ENCODE measurements at places on chromosomes 5 and 9. TPM values are rescaled to one million over a fixed set of nuclear protein-coding genes. Genes with fewer than 3 reads are reported as not detected.

GABRA1 gene
- not detected for total RNA-seq

MAPKAP1 gene
- 54.1 TPM for total RNA-seq

HSPA9 gene
- 141 TPM for total RNA-seq

EPB41L4A gene
- total RNA-seq, result 19.6 TPM

PRR16 gene
- 8.8 TPM for total RNA-seq

SLC35D2 gene
- 38.5 TPM for total RNA-seq

FAT2 gene
- total RNA-seq, result 9.1 TPM

DYNC2I2 gene
- 21.4 TPM for total RNA-seq

GRCh38 chr5:42573386-42573785, 150.1 kb downstream of the GHR start:
- H3K36me3 ChIP-seq, result no peaks in the 10 kb centered on the region
- no peaks in the 10 kb centered on the region for H3K4me1 ChIP-seq
- no peak overlapping the region for H3K27ac ChIP-seq
- H3K4me3 ChIP-seq, result no peak overlapping the region
- no peaks in the 10 kb centered on the region for H3K27me3 ChIP-seq
- DNase-seq, result no peak

- H3K27me3 ChIP-seq, result no peaks in the 10 kb centered on the region
- H3K36me3 ChIP-seq, result no peaks in the 10 kb centered on the region
- no peak overlapping the region for H3K27ac ChIP-seq
- DNase-seq, result no peak
- no peaks in the 10 kb centered on the region for H3K4me1 ChIP-seq
Observed at GRCh38 chr9:79170643-79171042, 401.1 kb upstream of the TLE4 start.

DNA sequence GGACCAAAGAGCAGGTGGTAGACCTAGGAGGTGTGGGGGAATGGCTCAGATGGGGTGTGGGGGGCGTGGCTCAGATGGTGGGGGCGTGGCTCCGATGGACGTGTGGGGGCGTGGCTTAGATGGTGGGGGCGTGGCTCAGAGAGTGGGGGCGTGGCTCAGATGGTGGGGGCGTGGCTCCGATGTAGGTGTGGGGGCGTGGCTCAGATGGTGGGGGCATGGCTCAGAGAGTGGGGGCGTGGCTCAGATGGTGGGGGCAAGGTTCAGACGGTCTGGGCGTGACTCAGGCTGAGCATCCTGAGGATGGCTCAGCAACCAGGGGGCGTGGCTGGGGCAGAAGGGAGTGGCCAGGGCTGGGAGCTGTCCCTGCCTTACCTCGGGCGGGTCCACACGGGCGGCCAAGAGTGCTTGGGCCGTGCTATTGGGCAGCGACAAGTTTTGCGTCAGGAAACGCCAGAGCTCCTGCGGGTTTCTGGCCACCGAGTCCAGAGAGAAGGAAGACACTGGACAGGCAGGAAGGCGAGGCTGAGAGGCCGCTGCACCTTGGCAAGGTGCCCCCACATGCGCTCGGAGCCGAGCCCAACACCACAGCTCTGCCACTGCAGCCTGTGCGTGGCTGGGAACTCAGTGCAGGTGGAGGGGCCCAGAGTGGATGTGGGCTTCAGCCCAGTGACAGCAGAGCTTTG, 5.9 kb downstream of the ABCA2 start:
- no peak overlapping the region for H3K4me3 ChIP-seq
- no peak for DNase-seq
- no peak overlapping the region for H3K27ac ChIP-seq
- H3K4me1 ChIP-seq, result peaks cover under 1% of the 10 kb centered on the region
- no peaks in the 10 kb centered on the region for H3K36me3 ChIP-seq

DNA sequence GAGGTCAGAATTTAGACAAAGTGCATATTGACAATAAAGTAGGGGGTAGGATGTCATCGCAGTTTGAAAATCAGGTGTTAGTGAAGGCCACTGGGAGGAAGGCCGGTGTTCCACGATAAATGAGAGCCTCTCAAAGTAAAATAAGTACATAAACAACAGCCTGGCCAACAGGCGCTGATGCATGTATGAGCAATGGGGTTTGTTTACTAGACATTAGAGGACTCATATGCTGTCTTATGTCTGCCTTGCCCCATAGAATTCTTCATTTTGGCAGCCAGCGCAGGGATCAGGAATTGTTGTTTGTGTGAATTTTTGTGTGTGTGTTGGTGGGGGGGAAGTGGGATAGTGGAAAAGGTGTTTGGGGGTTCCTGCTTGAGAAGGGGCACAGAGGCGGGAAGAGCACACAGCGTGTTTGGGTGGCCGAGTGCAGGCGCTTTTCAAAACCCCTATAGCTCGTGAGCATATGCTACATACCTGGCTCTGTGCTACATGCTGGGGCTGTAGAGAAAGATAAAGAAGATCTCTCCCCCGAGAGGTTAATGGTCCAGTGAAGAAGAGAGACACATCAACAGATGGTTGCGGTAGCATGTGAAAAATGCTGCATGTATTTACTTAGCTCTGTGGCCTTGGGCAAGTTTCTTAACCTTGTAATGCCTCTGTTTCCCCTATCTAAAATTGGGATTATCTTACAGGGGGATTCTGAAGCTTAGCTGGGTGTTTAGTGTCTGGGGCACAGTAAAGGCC, 11.5 kb downstream of the SNX30 start:
- no peaks in the 10 kb centered on the region for H3K36me3 ChIP-seq
- no peaks in the 10 kb centered on the region for H3K27me3 ChIP-seq
- DNase-seq, result no peak
- no peaks in the 10 kb centered on the region for H3K4me1 ChIP-seq
- no peak overlapping the region for H3K27ac ChIP-seq

DNA sequence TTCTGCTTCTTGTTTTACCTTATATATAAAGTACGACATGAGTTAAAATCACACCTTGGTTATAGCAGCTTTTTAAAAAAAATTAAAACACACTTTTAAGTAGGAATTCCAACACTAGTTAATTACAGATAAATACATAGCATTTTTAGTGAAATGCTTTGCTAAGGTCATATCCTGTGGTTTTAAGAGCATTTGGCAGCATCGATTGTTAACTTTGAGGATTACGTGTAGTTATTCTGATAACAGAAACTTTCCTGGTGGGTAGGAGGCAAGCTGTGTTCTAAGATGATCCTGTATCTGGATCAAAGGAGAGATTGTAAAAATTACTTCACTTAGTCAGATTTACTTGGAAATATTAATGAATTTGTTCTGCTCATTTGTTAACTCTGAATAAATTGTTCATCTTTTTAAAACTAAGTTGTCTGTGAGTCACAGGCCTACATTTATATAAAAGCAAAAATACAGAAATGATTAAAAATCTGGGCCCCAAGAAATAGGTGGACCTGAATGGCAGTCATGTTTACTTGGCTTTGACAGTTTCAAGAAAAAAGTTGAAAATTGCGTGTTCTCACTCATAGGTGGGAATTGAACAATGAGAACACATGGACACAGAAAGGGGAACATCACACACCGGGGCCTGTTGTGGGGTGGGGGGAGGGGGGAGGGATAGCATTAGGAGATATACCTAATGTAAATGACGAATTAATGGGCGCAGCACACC, 58.3 kb downstream of the TRIO start:
- no peak overlapping the region for H3K4me3 ChIP-seq
- DNase-seq, result no peak
- no peaks in the 10 kb centered on the region for H3K36me3 ChIP-seq
- no peaks in the 10 kb centered on the region for H3K27me3 ChIP-seq
- no peak overlapping the region for H3K27ac ChIP-seq

DNA sequence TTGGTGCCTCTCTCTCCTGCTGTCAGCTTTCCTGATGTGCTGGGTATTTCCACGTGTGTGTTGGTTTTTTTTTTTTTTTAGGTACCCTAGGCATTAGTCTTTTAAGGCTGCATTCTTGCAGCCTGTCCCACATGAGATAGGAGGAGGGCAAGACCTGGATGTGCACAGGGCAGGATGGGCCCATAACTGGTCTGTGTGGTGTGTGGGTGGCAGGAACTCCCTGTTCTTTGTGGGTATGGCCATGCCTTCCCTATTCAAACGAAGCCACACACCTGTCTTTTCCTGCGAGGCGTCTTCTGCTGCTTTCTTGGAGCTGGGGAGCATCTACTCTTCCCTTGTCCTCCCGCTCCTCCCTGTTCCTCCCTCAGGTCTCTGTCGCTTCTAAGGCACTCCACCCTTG, 6.8 kb downstream of the SYK start:
- H3K27me3 ChIP-seq, result peaks cover 4% of the 10 kb centered on the region
- H3K36me3 ChIP-seq, result no peaks in the 10 kb centered on the region
- DNase-seq, result no peak
- H3K27ac ChIP-seq, result no peak overlapping the region

DNA sequence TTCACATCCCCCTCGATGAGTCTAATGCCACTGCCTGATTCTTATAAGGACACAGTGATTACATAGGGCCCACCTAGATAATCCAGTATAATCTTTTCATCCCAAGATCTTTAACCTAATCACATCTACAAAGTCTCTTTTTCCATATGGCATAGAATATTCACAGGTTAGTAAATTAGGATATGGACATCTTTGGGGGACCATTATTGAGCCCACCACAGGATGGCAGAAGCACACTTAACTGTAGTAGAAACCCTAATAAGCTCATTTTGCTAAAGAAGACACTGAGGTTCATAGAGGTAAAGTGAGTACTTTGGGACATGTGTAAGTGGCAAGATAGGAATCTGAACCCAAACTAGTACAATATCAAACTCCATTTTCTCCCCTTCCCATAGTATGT, 38.9 kb downstream of the ASTN2 start:
- no peak for DNase-seq
- no peak overlapping the region for H3K27ac ChIP-seq
- no peaks in the 10 kb centered on the region for H3K36me3 ChIP-seq
- no peaks in the 10 kb centered on the region for H3K4me1 ChIP-seq
- no peaks in the 10 kb centered on the region for H3K27me3 ChIP-seq
- no peak overlapping the region for H3K4me3 ChIP-seq

DNA sequence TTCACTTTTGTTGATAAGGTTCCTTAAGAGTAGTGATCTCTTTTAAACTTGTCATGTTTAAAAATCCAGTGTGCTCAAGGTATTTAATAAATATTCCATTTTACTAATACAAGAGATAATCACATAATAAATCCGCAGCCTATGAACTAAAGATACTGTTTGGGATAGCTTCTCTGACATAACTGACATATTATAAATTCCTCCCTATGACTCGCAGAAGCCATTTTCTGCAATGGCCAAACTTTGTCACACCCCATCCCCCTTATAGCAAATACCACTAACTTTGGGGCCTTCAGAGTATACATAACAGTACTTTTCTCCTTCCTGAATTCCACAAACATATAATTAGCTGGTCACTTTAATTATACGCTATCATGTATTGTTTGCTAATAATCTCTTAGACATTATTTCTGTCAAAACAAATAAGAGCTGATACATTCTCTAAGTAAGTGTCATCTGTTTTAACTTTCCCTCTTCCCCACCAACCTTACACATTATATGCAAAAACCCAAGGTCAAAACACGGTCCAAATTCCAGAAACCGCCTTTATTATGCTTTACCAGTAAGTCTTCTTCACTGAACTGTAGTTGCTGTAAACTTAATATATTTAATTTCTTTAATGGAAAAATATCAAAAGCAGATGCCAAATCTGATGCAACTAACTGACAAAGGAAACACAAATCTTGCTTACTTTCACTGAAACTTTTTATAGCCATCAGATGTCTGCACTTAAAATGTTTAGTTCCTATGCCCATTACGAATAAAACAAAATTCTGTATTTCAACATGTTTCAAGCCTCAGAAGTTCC, 971 bp downstream of the TMEM267 start:
- H3K27me3 ChIP-seq, result no peaks in the 10 kb centered on the region
- DNase-seq, result no peak
- H3K27ac ChIP-seq, result peak overlapping the region; percentile 99
- no peaks in the 10 kb centered on the region for H3K36me3 ChIP-seq
- no peaks in the 10 kb centered on the region for H3K4me1 ChIP-seq

DNA sequence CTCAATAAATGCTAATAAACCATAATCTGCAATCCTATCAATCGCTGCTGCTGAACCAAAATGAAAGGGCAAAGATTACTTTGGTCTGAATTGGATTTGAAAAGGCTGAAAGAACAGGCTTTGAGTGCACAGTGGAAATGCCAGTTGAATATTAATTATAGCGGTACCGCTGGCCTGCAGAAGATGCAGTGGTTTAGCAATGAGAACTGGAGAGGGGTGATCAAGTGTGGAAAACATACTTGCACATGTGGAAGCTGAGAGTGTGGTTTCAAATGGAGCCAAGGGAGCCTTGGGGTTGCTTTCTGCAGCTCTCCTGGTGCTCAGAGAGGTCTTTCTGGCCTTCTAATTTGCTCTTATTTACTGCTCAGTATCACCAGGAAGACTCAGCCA, 133.9 kb downstream of the PTTG1 start:
- H3K27ac ChIP-seq, result no peak overlapping the region
- no peaks in the 10 kb centered on the region for H3K4me1 ChIP-seq
- no peak for DNase-seq
- no peaks in the 10 kb centered on the region for H3K27me3 ChIP-seq
- H3K4me3 ChIP-seq, result no peak overlapping the region
- no peaks in the 10 kb centered on the region for H3K36me3 ChIP-seq
